Sciatic nerve (tissue), 2 donors: ENCODE measurements at places on chromosomes 13 and 19.

DNA sequence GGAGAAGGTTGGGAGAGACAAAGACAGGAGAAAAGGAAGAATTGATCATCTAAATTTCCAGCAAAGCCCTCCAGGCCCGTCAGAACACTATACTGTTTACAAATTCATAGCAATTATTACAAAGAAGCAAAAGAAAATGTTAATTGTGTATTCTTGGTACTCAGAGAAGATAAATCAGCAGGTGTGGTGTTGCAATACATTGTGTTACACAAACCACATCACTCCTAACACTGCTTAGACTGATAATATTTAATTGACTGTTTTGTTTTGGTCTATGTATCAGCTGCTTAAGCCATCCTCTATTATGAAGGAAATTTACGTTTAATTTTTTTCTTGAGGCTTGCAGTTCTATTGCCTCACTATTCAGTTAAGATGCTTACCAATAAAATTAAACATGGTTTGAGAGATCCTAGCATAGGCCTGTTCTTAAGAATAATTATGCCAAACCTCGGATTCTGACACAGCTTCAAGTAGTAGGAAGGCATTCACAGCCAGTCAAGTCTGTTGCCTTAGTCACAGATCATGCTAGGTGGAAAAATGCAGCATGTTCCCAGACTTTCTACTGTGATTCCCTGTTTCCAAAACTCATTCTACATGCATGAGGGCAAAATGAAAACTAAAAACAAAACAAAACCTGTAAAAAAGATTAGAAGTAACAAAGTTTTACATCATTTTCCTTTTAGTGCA is 129.2 kb downstream of the TBC1D4 start:
- DNase-seq: no peak

GRCh38 chr13:46747031-46747820 is 49.7 kb downstream of the ESD start:
- no peak for DNase-seq

- DNase-seq: peak; percentile 89
Measured at GRCh38 chr19:18280247-18281081, 958 bp downstream of the JUND start.

DNA sequence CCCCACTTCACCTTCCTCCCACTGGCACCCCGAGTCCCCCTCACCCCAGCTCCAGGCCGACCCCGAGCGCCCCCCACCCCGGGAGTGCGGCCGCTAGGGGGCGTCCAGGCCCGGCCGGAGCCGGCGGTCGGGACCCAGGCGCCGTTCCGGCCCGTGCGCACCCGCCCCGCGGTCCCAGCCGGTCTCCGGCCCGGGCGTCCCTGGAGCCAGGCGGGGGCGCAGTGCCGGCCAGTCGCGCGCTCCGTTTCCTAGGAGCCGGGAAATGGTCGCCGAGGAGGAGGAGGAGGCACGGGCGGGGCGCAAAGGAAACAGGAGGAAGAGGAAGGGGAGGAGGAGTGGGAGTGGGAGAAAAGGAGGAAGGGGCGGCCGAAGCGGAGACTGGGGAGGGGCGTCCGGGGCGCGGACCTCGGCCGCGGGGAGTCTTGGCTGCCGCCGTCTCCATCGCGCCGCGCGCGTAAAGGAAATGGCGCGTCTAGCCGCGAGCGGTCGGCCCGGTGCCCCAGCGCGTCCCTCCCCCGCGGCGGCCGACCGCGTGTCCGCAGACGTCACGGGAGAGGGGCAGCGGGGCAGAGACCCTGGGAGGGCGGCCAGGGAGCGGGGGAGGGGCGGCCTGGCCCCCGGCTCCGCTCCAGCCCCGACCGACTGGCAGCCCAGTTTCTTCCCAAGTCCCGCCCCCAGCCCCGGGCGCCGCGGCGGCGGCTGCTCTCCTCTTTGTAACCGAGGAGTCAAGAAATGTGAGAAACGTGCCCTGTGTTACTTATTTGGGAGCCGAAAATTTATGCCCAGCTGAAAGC is 1.1 kb upstream of the KCTD15 start:
- peak; percentile 88 for DNase-seq

DNA sequence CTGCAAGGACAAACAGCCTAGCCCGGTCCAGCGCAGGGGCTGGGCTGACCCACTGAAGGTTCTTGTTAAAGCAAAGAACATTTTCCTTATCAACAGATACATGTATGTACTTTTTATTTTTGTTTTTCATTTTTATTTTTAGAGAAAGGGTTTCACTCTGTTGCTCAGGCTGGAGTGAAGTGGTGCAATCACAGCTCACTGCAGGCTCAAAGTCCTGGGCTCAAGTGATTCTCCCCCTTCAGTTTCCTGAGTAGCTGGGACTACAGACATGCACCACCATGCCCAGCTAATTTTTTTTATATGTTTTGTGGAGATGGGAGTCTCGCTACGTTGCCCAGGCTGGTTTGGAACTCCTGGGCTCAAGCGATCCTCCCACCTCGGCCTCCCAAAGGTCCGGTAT is 47.9 kb downstream of the CEBPG start:
- no peak for DNase-seq

DNA sequence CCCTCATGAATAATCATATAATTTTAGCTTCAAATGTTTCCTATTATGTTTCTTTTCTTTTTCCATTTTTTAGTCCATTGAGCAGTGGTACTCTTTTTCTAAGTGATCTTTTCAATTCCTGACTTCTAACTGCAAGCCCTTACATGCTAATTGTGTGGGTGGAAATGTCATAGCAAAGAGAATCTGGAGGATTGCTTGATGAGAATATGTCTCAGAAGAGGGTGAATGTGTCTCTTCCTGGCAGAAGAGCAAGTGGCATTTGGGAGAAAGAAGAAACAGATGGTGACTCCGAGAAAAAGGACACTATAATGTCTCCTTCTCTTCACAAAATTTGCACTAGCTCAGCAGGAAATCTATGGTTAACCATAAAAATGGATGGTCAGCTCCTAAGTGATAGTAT is 2320.0 kb downstream of the PCDH9 start:
- no peak for DNase-seq

DNA sequence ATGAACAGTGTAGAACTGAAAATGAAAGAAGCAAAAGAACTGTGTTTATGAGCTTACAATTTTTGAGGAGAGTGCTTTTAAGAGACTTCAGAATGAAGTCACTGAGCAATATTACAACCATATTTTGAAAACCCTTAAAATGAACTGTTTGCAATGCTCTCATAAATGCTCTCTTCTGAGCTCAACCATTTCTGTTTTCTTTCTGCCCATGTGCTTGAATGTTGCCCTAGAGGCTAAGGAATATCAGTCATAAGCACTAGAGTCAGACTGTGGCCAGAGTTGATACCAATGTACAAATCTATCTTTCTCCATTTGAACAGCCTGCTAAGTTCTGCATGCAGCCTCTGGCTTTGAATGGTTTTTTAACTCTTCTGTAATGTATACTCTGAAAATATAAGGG is 1092.8 kb downstream of the PCDH9 start:
- no peak for DNase-seq

DNA sequence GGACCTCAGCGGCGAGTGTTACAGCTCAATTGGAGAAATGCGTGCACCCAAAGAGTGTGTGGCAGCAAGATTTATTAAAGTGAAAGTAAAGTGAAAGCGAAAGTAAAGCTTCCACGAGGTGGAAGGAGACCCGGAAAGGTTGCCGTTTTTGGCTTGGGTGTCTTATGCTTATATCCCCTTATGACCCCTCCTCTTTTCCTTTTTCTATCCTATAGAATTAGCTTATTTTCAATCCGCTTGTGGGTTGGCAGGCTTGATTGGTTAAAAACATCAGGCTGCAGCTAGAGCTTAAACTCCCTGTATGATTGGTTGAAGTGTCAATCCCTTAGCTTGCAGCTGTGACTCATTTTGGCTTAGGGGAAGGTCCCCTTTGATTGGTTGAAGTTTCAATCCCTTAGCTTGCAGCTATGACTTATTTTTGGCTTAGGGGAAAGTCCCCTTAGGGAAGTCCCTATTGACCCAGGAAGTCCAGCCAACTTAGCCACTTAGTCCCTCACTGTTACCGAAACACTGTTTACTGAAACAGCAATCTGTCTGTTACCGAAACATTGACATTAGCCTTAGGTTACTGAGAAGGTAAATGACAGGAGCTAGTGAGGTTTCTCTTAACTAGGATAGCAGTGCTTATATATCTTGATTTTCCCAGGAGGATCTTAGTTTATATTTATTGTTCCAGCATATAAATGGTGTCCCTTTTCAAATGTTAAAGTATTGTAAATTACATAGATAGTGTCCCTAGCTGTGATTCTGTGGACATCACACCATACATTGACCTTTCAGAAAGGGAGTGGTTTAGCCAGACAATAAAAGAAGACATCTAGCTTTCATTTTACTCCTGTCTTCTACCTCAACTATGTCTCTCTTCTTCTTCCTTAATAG is 575.8 kb downstream of the DACH1 start:
- no peak for DNase-seq

- DNase-seq: no peak
Measured at GRCh38 chr19:6971366-6971765, 49.9 kb downstream of the MBD3L2B start.

- no peak for DNase-seq
Measured at GRCh38 chr13:50882816-50883435, 26.7 kb upstream of the RNASEH2B start.

- DNase-seq: no peak
Measured at GRCh38 chr13:33172911-33173310, 112.6 kb downstream of the STARD13 start.

GRCh38 chr13:53064731-53065130 is 36.1 kb downstream of the OLFM4 start:
- DNase-seq: no peak

DNA sequence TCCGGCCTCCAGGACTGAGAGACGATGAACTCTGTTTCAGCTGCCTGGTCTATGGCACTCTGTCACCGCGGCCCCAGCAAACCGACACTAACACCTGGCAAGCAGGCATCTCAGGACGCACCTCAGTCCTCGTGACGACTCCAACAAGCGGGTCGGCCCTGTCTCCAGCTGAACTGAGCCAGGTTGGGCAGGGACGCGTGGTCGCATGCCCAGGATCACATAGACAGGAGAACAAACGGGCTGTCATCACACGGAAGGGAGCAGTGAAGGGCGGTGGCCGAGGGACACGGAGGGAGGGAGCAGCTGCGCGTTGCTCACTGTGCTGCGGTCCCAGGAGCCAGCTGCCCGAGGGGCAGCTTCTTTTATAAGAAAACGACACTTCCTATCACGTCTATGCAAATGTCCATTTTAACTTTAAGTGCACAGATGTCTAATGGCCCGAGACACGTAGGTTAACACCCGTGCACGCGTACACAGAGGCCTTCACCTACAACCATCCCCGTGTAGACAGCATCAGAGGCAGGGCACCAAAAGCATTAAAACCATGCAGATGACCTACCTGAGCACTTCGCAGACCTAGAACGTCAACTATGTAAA is 8.9 kb downstream of the SGTA start:
- no peak for DNase-seq

GRCh38 chr19:41932259-41932719 is 4.0 kb upstream of the ERFL start:
- no peak for DNase-seq

DNA sequence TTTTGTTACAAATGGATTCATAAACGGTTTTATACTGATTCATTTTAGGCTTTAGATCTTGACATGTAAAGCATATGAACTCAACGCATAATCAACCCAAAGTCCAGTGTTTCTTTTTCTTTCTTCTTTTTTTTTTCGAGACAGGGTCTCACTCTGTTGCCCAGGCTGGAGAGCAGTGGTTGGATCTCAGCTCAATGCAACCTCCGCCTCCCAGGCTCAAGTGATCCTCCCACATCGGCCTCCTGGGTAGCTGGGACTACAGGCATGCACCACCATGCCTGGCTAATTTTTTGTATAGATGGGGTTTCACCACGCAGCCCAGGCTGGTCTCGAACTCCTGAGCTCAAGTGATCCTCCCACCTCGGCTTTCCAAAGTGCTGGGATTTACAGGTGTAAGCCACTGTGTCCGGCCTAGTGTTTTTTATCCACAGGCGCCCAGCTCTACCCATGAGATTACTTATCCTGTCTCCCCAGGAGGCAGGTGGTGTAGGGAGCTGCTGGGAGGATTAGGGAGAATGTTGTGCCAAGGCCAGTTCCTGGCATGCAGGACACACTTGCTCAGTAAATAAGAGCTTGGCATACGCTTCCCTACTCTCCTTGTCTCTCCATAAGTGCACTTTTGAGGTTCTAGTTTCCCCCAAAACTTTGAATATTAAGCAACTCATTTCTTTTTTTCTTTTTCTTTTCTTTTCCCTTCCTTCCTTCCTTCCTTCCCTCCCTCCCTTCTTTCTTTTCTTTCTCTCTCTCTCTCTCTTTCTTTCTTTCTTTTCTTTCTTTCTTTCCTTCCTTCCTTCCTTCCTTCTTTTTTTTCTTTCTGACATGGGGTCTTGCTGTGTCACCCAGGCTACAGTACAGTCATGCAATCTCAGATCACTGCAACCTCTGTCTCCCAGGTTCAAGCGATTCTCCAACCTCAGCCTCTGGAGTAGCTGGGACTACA is 4.8 kb upstream of the CEBPA start:
- DNase-seq: no peak

DNA sequence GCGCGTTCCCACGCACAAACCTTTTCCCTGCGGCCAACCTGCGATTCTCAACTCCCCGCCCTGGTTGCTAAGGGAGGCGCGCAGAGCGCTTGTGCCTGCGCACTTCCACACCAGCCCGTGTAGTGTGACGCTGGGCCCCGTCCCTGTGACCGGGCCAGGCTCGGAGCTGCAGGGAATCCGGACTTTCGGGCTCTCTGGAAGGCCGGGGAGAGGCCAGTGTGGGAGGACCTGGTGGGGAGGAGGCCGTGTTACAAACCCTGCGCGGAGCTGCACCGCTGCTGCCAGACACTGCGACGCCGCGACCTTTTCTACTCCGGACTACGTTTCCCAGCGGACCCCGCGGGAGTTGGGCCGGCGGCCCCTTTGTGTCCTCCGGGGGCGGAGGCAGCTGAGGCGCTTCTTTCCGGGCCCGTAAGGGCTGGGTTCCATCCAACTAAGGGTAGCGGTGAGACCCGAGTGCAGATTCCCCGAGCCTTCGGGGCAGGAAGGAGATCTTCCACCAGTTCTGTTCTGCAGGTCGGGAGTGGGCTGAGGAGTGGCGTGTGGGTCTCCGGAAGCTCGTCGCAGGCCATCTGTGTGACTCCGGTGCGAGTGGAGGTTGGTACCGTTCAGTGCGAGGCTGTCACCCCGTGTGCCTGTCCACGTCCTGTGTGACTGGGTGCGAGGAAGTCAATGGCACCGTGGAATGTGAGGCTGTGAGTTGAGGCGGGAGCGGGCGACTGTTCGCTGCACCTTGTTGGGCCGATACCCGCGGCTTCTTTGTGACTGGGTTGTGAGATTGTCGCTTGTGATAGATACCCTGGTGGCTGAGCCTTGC is at the start of gene ZNF570:
Gene ZNF570 (plus strand): TSS at position 396 of the 817 bp plus-strand sequence. CDS start 999 bp downstream, outside the sequence.
- peak; percentile 92 for DNase-seq

- no peak for DNase-seq
Measured at GRCh38 chr13:89270736-89271135, 1599.6 kb downstream of the SLITRK5 start.

- DNase-seq: no peak
Measured at GRCh38 chr19:43725468-43725867, 9.6 kb downstream of the IRGC start.

- no peak for DNase-seq
Measured at GRCh38 chr13:75417656-75418055, 64.3 kb downstream of the TBC1D4 start.

DNA sequence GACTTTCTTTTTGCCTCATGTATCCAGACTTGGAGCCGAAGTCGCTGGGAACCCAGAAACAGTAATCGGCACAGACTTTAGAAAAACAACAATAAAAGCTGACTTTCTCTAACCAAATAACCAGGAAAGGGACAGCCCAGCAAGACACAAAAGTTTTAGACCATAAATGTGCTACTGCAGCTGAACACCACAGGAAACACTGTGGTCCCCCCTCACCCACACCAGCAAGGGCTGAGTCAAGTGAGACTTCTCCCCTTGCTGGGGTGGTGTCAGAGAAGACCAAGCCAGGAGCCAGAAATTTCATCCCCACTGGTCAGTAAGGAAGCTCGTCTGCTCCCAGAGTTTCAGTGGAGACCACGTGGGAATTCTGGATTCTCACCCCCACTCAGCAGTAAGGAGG is 70.6 kb downstream of the ESD start:
- DNase-seq: no peak
